Activated T-helper 17 cell treated with anti-CD3 and anti-CD28 coated beads, Interleukin-2, amount 50 U/mL, for 72 hours (primary cell): ENCODE measurements at places on chromosomes 7 and 10. TPM values are rescaled to one million over a fixed set of nuclear protein-coding genes. Genes with fewer than 3 reads are reported as not detected.
A peak's percentile ranks its signal among the peaks of the same experiment; 100 is the strongest.

CYP3A5 gene
- total RNA-seq: not detected

NKX1-2 gene
- total RNA-seq: not detected

MAT1A gene
- not detected for total RNA-seq

MMD2 gene
- not detected for total RNA-seq

GIMAP7 gene
- 39.7 TPM for total RNA-seq

LIPF gene
- total RNA-seq: not detected

PRSS37 gene
- not detected for total RNA-seq

DNA sequence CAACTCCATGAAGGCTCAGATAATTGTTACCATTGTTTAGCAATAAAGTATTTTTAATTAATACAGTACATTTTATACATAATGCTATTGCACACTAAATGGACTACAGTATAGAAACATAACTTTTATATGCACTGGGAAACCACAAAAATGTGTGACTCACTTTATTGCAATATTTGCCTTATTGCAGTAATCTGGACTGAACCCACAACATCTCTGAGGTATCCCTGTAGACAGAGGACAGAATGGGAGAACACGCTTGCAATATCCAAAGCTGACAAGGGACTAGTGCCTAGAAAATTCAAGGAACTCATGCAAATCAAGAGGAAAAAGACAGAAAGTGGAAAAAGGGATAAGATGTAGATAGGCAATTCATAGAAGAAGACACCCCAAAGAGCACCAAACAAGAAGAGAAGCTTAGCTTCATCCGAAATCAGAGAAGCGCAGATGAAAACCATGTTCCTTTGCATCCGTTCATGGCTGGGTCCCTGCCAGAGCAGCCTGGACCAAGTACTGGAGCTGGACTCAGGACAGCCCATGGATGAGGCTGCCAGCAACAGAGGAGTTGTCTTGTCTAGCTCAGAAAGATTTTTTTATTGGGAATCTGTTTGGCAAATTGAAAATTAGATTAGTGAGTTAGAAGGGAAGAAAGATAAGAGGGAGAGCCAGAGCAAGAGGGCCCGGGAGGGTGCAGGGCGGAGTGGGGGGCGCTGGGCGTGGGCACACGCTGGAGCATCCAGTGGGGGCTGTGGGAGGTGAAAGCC is 16.0 kb upstream of the GALNTL5 start:
- ATAC-seq: no peak

DNA sequence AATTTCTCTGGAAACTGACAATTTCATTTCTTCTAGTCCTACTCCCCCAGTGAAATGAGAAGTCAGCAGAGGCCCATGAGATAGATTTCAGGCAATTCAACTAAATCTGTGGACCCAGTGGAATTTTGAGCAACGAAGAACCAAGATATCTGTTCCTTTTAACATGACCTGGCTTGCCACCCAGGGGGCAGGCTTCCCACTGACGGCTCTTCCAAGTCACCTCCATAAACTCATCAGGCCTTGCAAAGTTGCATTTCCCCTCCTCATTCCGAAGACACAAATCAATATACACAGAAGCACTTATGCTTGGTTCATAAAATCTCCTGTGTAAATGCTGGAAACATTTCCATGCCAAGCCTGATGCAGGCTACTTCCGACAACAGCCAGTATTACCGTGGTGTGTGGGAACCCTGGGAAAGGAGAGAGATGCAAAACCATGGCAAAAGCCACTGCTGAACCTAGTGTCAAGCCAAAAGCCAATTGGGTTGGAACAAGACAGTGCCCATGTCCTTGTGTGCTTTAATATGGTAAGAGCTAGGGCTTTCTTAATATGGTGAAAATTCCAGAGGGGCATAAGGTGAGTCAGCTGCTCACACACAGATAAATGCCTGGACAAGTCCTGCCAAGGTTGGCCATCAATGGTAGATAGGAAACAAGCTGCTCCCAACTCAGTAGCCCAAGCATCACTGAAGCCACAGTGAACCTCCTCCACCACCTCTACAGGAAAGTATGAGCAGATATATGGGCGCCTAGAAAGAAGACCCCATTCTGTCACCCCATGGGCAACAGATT is 1.6 kb downstream of the FRMD4A start:
- ATAC-seq: no peak

GRCh38 chr7:14806891-14807290 is 95.7 kb downstream of the DGKB start:
- ATAC-seq: no peak

DNA sequence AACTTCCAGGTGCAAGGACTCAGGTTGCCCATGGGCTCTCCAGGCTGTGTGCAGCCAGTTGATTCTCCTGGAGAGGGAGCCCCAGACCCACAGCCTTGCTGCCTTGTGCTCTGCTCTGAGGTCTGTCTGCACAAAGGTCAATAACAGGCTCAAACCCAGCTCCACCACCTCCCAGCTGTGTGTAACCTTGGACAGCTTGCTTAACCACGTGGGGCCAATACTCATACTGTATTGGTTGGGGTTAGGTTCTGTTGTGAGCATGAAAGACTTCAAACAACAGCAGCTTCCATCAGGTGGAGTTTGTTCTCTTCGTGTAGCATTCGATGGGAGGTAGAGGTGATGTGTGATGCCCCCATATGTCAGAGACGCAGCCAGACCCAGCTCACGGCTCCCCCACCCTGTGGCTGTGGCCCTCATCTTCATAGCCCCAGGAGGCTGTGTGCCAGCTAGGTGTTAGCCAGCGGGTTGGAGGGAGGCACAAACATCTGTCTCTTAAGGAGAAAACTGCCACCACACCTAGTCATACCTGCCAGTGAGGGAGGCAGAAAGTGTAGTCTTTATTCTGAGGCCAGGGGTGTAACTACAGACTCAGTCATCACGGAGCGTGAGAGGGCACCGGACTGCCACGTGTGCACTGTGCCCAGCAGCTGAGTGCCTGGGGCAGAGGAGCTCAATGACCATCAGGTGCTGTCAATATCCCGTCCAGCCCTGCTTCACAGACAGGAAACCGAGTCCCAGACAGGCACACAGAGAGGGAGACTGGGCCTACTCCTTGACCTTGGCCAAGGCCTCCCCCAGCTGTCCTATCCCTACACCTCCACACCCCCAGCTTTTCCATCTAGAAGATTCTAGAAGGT is 8.1 kb upstream of the POLD2 start:
- peak; percentile 19 for ATAC-seq

GRCh38 chr7:69440976-69441375 is 157.3 kb upstream of the AUTS2 start:
- no peak for ATAC-seq

- no peak for ATAC-seq
Observed at GRCh38 chr10:28954211-28954610, 276.9 kb downstream of the BAMBI start.

GRCh38 chr7:118179191-118179590 is 4.8 kb upstream of the LSM8 start:
- ATAC-seq: no peak

- no peak for ATAC-seq
Observed at GRCh38 chr7:142585425-142585824, 163.8 kb upstream of the PRSS1 start.

DNA sequence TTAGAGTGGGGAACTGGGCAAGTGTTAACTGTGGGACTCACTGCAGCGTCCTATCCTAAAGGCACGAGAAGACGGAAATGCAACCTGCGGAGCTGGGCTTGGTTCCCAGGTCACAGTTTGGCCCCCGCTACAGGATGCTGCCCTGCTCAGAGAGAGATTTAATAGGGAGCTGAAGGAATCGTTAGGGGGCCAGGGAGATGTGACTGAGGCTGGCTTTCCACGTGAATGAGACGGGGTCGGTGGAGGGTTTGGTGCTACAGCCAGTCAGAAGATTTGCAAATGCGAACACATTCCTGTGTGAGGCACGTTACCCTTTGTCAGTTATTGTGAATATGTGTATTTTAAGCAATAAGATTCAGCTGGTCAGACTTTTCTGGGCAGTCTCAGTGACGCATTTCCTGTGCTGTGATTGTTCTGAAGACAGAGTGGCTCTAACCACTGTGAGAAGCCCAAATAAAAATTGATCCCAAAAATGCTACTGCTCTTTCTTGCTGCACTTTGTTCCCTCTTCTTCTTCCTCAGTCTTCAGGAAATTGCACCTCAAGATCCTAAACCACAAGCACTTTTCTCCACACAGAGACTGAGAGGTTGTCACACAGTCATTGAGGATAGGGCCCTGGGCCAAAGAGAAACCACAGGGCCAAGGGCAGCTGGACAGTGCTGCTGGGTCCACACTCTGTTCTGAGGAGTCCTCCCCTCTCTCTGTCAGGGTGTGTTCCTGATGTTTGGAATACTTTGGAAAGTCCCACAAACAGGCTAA is 21.2 kb downstream of the CYP17A1 start:
- no peak for ATAC-seq

- ATAC-seq: no peak
Observed at GRCh38 chr7:73976761-73977618, 51.0 kb upstream of the ELN start.

GRCh38 chr10:92573091-92573797 is 649 bp downstream of the IDE start:
- no peak for ATAC-seq

GRCh38 chr7:92785923-92786322 is 50.5 kb downstream of the CDK6 start:
- ATAC-seq: peak; percentile 24

- ATAC-seq: peak; percentile 2
Observed at GRCh38 chr7:55565681-55566080, 6.6 kb downstream of the VOPP1 start.

GRCh38 chr10:47278152-47278473 is 21.9 kb upstream of the GDF10 start:
- ATAC-seq: no peak

GRCh38 chr10:21907436-21907835 is 96.1 kb downstream of the DNAJC1 start:
- ATAC-seq: no peak

DNA sequence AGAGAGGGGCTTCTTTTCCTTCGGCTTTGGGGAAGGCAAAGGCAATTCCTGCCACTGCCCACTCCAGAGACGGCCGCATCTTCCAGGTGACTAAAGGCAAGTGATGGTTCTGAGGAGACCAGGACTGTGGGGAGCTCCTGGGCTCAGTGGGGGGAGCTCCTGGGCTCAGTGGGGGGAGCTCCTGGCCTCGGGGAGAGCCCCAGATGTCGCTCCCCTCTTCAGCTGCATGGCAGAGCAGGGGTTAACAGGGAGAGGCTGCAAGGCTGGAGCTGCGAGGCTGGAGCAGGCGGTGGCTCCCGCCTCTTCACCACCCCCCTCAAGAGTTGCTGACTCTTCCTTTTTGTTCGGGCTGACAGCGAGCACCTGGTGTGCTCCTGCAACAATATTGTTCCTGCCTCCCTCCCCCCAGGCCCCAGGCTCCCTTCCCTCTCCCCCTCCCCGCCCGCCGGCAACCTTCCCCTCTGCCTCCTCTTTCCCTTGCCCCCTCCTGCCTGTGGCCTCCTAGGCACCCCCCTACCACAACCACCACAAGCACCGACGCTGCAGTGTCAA is 56.3 kb upstream of the LBX1 start:
- no peak for ATAC-seq
